ENCODE measurements at places on chromosomes 2 and 18. TPM values are rescaled to one million over a fixed set of nuclear protein-coding genes. Genes with fewer than 3 reads are reported as not detected.

DNA sequence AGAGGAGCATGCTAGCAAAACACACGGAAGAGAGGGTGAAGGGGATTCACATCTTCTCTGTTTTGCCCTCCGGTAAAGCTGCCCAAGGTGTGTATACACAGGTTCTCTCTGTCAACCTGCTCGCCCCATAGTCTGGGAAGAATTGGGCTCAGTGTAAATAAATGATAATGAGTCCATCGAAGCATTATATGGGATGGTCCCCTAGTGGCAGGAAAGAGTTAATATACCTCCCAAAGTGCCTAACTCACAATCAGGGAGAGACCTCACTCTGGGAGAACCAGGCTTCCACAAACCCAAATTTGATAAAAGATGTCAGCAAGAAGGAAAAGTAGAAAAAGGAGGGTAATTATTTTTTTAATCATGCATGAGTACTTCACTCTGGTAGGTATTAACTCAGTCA, 262.2 kb upstream of the ZNF521 start:
- no peak for DNase-seq

- DNase-seq, result no peak
Measured at GRCh38 chr2:165631089-165631488, 161.6 kb downstream of the CSRNP3 start.

DNA sequence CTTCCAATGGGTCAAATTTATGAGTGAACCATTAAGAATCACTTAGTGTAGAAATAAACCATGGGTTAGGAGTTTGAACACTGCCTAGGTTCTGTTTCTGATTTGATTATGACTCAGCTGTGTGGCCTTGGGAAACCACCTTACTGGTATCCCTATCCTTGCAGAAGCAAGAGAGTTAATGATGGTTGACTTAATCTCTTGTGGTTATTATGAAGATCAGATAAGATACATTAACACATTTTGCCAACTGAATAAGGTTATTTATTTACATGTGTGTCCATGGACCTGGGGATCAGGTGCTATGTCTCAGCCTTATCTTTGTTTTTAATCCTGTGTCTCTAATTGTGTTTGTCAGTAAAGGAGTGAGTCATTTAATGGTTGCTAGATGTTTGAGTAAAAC, 5.4 kb upstream of the KCNJ13 start:
- DNase-seq, result no peak

- no peak for DNase-seq
Measured at GRCh38 chr18:27214831-27215230, 29.7 kb upstream of the CHST9 start.

DNA sequence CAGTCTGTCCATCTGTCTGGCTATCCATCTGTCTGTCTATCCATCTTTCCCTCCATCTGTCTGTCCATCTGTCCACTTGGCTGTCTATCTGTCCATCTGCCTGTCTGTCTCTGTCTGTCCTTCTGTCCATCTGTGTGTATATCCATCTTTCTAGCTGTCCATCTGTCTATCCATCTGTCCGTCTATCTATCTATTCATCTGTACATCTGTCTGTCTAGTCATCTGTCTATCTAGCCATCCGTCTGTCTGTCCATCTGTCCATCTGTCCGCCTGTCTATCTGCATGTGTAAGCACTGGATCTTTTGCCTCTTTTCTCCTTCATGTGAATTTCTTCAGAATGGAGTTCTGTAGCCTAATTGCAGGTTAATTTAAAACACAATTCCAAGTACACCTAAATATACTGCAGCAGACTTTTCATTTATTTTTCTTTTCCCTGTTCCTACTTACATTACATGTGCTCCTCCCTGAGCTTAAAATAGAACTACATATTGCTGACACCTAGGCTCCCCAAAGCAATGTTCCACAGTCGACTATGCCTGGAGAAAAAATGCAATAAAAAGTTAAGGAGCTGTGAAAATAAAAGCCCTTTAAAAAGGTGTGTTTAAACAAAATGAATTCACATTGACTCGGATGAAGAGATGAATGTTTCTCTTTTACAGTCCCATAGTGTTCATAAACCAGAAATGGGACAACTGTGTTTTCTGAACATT, 37.4 kb upstream of the TXNDC2 start:
- no peak for DNase-seq

DNA sequence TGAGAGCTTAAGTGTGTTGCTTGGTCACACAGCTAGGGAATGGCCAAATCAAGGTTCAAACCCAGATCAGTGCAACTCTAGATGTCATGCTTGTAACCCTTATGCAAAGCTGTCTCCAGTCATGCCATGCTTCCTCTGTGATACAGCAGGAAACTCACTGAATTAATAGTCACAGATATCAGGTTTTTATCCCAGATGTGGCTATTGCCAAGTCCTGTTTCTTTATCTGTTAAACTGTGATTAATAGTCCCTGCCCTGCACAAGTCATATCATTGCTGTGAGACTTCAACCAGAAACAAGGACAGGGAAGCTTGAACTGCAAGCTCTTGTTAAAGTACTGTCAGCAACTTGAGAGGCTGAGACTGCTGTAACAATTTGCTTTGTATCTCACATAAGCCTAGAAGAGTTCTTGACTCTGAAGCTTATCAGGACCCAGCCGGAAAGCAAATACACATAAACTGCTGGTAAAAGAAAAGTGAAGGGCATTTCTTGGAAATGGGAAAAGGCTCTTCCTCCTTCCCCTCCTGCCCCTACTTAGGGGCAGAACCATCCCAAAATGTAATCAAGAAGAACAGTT, 609.0 kb downstream of the DCC start:
- no peak for DNase-seq

GRCh38 chr2:229270551-229271410, at the start of gene PID1:
Gene PID1, minus strand, starts transcription at chr2:229271287. Its CDS starts 244 bp downstream, at chr2:229271043.
- no peak for DNase-seq

DNA sequence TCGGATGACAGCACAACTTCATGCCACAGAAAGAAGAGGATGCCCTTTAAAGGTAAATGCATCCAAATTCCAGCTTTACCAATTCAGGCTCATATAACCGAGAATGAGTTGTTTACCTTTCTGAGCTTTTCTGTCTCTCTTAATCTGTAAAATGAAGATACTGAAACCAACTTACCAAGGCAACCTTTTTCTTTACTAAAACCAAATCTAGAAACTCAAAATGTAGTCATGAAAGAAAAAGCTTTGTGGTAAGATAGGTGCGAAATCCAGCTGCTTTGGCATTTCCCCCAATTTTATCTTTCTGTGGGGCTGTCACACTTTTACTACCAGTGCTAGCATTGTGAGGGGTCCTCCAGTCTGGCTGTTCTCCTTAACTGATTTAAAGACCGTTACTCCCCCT, 240.4 kb downstream of the IKZF2 start:
- no peak for DNase-seq

DNA sequence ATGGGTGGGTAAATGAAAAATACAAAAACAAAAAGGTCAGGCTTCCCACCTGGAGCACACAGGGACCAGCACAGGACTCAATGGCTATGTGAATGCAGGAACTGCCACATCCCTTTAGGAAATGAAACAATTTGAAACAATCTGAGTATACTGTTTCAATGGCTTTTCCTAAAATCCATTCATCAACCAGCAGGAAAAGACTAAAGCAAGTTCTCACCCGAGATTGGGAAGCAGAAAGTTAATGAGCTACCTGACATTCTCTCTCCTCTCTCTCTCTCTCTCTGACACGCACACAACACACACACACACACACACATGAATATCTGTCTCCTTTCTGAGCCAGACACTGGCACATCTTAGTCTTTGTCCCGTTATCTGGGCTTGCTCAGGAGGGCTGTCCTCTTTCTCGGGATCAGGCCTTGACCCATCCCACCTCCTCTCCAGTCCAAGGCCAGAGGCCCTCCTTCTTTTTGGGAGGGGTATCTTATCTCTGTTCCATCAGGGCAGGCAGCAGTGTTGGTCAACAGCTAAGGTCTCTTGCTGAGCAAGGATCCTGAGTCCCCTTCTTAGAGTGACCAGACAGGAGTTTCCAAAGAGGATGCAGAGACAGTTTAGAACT, 11.6 kb upstream of the LRRFIP1 start:
- no peak for DNase-seq

- DNase-seq, result no peak
Measured at GRCh38 chr2:138718405-138718804, 61.8 kb downstream of the NXPH2 start.

GRCh38 chr2:37471994-37472393, 127.6 kb downstream of the QPCT start:
- no peak for DNase-seq

DNA sequence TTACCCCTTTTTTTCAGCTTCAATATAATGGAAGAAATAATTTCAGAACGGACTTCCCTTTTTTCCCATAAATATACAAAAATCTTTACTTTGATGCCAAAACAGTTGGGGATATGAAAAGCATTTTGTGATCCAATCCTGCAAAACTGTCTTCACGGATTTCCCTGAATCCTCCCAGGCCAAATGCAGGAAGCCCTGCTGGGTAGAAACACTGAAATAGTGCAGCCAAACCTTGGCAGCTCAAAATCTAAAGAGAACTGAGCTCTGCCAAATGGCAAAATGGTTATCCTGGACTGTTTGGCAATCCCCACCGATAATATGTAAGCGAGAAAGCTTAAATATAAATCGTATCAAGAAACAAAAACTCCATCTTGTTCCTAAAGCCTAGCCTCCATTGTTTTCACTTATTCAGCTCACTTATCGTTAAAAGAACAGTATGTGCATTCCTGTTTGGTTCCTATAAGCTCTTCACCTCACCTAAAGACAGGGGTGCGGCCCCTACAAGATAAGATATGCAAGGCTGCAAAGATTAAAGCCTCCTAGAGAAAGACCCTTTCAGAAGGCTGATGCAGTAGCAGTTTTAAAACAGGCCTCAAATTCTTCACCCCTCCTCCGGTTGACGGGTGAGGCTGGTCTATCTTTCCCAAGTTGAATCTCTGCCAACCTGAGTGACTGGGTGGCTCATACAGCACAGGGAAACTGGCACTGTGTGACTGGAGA, 48.6 kb downstream of the LAMA1 start:
- DNase-seq, result no peak

- DNase-seq, result peak; percentile 78
Measured at GRCh38 chr2:196170606-196171247, 651 bp downstream of the STK17B start.

GRCh38 chr2:238685713-238686112, 162.2 kb upstream of the TWIST2 start:
- no peak for DNase-seq

DNA sequence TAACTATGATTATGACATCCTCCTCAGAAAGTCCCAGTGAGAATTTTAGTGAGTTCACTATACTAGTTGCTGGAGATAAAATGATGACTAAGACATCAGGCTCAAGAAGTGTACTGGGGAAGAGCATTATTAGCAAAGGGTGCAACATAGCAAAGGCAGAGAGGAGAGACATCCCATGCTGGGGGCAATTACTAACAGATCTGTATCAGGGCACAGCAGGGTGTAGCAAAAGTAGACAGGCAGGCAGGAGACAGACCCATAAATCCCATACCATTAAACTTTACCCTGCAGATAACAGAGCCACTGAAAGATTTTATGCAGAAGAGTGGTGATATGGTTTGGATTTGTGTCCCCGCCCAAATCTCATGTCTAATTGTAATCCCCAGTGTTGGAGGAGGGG, 161.7 kb downstream of the SP3 start:
- no peak for DNase-seq

The LOXHD1 gene
- 0.48 TPM for total RNA-seq

The WDR12 gene
- total RNA-seq, result 31.0 TPM

The MFF gene
- 75.6 TPM for total RNA-seq

The BAZ2B gene
- total RNA-seq, result 51.8 TPM

The CPS1 gene
- 2.9 TPM for total RNA-seq

The BCL2 gene
- total RNA-seq, result 25.9 TPM

The PRKAG3 gene
- 0.13 TPM for total RNA-seq

The OTOF gene
- total RNA-seq, result not detected

The CFAP53 gene
- 0.48 TPM for total RNA-seq

The LYG2 gene
- not detected for total RNA-seq

The CFAP65 gene
- total RNA-seq, result not detected

The FBXO36 gene
- 1.2 TPM for total RNA-seq

The DSG2 gene
- 34.4 TPM for total RNA-seq

The POTEE gene
- not detected for total RNA-seq

The GCC2 gene
- total RNA-seq, result 22.0 TPM

The RFX8 gene
- not detected for total RNA-seq
